ENCODE measurements at places on chromosomes 7 and 10. TPM values are rescaled to one million over a fixed set of nuclear protein-coding genes. Genes with fewer than 3 reads are reported as not detected.

- no peak for DNase-seq
These were observed 20.5 kb upstream of the JAZF1 start for GRCh38 chr7:28201131-28201530.

- no peak for DNase-seq
These were observed 314.4 kb upstream of the MKI67 start for GRCh38 chr10:128440513-128441160.

GRCh38 chr10:124292911-124293615 is 125.7 kb downstream of the OAT start:
- DNase-seq: no peak

- peak; percentile 72 for DNase-seq
These were observed 24.5 kb upstream of the GRB10 start for GRCh38 chr7:50807026-50807730.

GRCh38 chr10:27688276-27688675 is 57.3 kb downstream of the MKX start:
- DNase-seq: no peak

DNA sequence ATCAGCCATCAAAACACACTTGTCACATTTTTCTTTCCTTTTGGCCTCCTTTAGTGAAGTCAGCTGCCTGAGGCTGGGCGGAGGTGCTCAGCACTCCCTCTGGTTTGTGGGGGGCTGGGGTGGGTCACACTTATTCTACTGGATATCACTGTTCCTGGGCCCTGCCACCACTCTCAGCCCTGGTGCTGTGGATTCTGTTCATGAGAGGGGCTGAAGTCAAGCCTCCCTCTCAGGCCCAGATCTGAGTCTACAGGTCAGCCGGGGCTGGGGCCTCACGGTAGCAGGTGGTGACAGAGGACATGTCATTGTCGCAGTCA is 180.8 kb upstream of the TNS3 start:
- DNase-seq: no peak

DNA sequence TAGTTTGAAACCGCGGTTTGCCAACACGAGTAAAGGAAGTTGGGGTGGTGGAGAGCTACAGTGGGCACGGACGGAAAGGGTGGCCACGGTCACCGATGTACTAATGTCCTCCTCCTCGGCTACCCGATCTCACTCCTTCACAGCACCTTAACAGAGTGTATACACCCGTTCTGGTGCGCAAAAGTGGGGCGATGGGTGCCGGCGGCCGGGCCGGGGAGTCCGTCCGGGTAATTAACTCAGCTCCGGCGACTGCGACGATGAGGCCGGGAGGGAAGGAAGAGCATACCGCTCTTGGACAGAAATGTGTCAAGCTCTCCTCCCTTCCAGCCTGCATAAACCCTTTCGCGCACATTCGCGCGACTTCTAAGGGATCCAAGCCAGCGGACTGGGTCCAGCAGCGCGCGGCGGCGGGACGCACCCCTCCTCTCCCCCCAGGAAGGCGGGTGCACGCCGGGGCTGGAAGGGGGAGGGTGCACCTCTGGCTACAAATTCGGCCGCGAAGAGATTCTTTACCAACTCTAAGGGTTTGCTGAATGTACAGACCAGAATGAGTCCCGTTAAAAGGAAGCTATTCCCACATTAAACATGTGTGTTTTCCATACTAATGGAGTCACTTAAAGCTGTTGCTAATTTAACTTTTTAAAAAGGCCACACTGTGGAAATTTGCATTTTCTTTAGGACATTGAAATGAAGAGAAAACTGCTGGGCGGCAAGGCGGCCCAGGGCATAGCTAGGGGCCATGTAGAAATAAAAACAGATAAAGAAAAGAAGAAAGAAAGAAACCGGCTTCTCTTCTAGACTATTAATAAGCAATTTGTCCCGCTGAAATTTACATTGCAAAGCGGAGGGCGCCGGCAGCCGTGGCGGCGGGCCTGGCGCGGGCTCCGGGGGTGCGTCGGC is 6.6 kb upstream of the EBF3 start:
- no peak for DNase-seq

DNA sequence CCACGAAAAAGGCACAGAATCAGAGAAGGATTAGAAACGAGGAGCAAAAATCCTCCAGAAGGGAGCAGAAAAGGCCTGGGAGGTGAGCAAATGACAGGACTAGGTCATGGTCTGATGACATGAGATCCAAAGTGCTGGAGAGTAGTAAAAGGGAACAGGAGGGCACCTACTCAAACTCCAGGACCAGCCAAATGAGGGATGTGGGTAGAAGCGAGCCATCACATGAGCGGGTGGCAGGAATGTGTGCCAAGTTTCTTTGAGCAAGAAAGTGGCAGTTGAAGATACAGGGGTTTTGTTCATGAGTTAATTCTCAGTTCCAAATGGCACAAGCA is 112.6 kb downstream of the RNF32 start:
- DNase-seq: no peak

- peak; percentile 80 for DNase-seq
These were observed 3.1 kb upstream of the ABCC2 start for GRCh38 chr10:99779335-99779734.

Gene TMEM229A
- not detected for total RNA-seq

Gene CC2D2B
- total RNA-seq: not detected

Gene ADRB1
- total RNA-seq: 0.30 TPM

Gene TMEM176A
- total RNA-seq: not detected

Gene GIMAP7
- not detected for total RNA-seq

Measured in Caki2 (cell line).